NCI-H1092 (cell line): ENCODE measurements at places on chromosomes 11 and 22.

- peak; percentile 20 for DNase-seq
Measured at GRCh38 chr22:33829546-33830280, 90.6 kb downstream of the LARGE1 start.

DNA sequence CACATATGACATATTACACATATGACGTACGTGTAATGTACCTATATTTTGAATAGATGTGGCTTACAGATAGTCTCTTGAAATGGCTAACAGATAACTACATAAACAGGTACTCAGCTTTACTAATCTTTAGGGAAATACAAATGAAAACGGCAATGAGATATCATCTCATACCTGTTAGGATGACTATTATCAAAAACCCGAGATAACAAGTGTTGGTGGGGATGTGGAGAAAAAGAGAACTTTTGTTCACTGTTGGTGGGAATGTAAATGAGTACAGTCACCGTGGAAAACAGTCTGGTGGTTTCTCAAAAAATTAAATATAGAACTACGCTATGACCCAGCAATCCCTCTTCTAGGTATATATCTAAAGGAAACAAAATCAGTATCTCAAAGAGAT lies 247.6 kb downstream of the ETS1 start:
- DNase-seq, result no peak

- no peak for DNase-seq
Measured at GRCh38 chr22:35452351-35452781, 52.4 kb downstream of the MCM5 start.

DNA sequence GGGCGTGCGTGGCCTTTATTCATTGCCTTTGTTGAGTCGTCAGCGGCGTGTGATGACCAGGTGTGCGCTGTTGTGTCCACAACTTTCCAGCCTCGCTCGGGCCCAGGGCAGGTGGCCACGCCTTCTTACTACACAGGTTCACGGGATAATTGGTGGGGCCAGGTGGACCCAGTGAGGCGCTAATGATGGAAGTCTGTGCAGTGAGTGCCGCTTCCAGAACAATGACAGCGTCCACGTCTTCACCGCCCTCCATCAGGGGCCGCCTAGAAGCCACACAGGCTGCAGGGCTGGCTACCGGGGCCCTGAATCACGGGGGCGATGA lies 1197.3 kb downstream of the BRD1 start:
- no peak for DNase-seq

- DNase-seq, result no peak
Measured at GRCh38 chr22:27935897-27936296, 16.8 kb upstream of the PITPNB start.

DNA sequence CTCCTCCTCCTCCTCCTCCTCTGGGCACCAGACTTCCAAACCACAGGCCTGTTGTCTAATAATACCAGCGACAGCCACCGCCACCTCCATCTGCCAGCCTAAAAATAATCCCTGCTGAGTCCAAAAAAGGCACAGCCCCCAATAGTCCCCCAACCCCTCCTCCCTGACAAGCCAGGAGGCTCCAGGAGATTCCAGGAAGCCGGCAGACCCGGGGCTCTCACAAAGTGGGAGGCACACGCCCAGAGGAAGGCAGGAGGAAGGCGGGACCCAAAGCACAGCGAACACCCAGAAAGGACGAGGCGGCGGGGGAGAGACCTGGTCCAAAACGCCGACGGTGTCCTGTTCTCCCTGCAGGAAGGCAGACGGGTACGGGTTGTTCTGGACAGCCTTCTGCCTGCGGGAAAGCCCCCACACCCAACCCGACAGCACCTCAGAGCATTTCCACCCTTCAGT lies 5.9 kb downstream of the IGSF9B start:
- no peak for DNase-seq

DNA sequence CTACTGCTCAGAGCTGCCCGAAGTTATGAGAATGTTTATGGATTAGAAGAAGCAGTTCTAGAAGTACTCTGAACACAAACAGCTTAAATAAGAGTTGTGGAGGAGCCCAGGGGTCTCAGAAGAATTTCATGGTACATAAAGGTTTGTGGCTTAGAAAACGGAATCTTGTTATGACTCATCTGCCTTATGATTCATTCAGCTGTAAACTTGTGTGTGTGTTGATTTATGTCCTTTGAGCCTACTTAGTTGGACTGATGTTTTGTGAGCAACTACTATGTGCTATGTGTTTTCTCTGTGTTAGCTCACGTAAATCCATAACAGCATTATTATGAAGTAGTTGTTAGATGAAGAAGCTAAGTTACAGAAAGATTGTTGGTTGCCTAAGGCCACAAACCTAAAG lies 203.7 kb downstream of the PGR start:
- DNase-seq, result no peak

GRCh38 chr11:61378713-61379313 lies 13.6 kb upstream of the TMEM216 start:
- DNase-seq, result no peak

GRCh38 chr11:32188785-32189184 lies 97.9 kb downstream of the RCN1 start:
- DNase-seq, result no peak

- peak; percentile 50 for DNase-seq
Measured at GRCh38 chr22:17213976-17214375, 5.3 kb downstream of the ADA2 start.

GRCh38 chr11:83540112-83540675 lies 254.0 kb upstream of the CCDC90B start:
- DNase-seq, result no peak
